LHCN-M2 (cell line): ENCODE measurements at places on chromosomes 13 and 19. TPM values are rescaled to one million over a fixed set of nuclear protein-coding genes. Genes with fewer than 3 reads are reported as not detected.

NXNL1 gene
- total RNA-seq = not detected in 2 replicates

BEST2 gene
- total RNA-seq = 0.45 and 0.98 TPM in 2 replicates

CGB8 gene
- 2.1 TPM in 1 of 2 replicates, not detected in the other for total RNA-seq

ZNF99 gene
- total RNA-seq = under 0.01 TPM in 1 of 2 replicates, not detected in the other

CRX gene
- not detected in 2 replicates for total RNA-seq

ANKRD24 gene
- total RNA-seq = 0.13 and 0.17 TPM in 2 replicates

KLK3 gene
- total RNA-seq = not detected in 2 replicates

PEX11G gene
- total RNA-seq = 3.5 and 3.8 TPM in 2 replicates
